ENCODE measurements at places on chromosomes 7 and 10.

DNA sequence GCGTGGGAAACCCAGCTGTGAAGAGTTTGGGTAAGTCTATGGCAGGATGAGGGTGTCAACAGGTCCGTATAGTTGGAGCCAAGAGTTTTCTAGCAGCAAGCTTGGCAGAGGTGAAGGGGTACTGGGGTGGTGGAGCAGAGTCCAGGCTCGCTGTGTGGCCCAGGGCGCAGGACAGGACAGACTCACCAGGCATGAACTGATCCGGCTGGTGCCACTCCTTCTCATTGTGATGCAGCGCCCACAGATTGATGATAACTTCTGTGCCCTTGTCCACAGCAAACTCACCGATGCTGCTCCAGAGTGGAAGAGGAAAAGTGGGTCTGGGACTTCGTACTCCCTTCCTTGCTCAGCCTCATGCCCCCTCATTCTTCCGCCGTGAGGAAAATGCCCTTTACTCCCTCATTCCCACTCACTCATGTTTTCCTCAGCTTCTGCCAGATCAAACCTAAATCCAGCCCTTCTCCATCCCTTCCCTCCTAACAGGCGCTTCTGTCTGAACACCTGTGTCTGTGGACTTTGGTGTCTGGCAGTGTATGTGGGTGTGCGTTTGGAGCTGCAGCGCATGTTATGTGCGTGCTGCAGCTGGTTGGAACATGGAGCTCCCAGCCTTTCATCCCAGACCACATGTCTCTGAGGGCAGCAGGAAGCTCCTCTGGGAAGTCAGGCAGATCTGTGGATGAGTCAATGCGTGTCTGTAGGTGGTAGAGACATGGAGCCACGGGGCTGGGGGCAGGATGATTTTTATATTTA lies 5.7 kb downstream of the CYP17A1 start:
- DNase-seq: no peak

DNA sequence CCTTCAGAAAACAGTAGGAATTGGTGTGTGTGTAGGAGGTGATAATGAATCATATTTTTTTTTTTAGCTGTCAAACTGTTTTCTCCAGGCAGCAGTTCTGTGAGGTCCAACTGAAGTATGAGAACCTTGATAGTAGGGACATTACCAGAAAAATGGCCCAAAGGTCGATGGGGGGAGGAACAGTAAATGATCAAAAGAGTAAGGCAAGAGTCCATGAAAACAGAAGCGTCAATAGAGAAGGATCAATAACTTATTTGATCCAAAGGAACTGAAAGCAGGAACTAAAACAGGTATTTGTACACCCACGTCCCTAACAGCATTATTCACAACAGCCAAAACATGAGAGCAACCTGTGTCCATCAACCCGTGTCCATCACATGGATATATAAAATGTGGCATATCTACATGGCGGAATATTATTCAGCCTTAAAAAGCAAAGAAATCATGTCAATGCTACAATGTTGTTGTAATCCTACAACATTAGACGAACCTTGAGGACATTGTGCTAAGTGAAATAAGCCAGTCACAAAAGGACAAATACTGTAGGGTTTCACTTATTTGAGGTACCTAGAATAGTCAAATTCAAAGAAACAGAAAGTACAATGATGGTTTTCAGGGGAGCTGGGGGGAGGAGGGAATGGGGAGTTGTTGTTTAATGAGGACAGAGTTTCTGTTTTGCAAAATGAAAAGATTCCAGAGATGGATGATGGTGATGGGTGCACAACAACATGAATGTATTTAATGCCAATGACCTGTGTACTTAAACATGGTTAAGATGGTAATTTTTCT lies 214.0 kb upstream of the KLF14 start:
- DNase-seq: no peak

DNA sequence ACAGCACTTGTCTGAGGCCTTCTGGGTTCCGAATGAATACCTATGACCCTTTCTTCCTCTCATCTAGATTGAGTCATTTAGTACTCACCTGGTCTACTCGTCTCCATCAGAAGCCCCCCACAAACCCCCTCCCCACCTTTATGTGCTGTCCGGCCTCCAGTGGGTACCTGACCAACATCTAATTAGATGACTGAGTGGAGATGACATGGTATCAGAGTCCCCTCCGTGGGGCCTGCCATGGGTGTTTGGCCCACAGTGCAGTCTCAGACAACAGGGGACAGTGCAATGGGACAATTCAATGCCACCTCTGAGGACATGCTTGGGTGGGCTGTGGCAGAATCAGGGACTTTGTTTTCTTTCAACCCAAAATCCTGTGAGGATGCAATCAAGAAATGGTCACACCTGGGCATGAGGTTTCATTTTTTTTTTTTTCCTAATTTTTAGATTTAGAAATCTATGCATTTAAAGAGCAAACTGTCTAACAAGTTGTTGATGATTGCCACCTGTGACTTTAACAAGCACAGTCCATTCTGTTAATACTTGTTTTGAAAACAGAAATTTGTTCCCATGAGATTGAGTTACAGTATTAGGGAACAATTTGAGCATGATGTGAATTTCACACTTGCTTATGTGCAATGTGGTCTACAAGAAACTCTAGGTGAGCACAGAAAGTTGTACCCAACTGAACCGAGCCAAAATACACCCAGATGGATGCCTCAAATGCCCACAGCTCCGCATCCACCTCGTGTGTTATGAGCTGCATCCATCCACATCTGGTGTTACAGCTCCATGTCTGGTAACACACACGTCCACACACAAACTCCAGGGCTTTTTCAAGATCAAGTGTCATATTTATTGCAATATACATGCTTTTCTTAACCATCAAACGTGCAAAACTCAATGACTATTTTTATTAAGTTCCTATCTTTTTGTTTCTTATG lies 27.5 kb downstream of the GPRIN2 start:
- no peak for DNase-seq

GRCh38 chr10:43215758-43216455 lies 51.0 kb downstream of the RASGEF1A start:
- no peak for DNase-seq

DNA sequence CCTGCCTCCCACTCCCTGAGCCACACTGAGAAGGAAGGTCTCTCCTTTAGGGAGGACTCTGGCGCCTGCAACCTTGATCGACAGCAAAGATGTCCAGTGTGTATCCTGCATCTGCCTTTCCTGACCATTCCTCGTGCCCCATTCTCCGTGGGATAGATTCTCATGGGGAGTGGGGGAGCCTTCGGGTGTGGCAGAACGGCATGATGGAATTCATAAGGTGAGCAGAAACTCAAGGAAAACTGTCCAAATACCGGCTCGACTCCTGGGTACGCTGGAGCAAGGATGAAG lies 636 bp upstream of the RARRES2 start:
- DNase-seq: no peak

- DNase-seq: no peak
Observed at GRCh38 chr7:35728412-35729060, 33.6 kb upstream of the HERPUD2 start.

DNA sequence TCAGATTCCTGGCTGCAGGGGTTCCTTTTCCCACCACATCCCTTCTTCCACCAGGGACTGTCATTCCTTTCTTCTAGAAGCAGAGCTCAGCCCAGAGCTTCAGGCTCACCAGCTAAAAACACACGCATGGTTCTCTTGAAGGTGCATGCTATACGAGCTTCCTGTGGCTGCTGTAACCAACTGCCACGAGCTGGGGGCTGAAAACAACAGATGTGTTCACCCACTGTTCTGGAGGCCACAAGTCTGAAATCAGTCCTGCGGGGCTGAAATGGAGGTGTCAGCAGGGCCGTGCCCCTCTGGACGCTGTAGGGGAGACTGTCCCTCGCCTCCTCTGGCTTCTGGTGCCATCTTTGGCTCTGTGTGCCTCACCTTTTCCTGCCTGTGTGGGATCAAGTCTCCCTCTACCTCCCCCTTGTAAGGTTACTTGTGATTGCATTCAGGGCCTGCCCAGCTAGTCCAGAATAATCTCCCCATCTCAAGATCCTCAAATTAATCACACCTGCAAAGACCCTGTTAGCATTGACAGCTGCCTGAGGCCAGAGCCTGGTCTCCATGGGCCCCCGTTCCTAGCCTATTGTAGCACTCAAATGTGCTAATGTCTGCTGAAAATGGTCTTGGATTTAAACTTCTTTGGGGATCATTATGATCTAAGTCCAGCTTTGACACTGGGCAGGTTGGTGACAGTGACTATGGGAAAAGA lies 13.7 kb downstream of the RAB19 start:
- DNase-seq: no peak

DNA sequence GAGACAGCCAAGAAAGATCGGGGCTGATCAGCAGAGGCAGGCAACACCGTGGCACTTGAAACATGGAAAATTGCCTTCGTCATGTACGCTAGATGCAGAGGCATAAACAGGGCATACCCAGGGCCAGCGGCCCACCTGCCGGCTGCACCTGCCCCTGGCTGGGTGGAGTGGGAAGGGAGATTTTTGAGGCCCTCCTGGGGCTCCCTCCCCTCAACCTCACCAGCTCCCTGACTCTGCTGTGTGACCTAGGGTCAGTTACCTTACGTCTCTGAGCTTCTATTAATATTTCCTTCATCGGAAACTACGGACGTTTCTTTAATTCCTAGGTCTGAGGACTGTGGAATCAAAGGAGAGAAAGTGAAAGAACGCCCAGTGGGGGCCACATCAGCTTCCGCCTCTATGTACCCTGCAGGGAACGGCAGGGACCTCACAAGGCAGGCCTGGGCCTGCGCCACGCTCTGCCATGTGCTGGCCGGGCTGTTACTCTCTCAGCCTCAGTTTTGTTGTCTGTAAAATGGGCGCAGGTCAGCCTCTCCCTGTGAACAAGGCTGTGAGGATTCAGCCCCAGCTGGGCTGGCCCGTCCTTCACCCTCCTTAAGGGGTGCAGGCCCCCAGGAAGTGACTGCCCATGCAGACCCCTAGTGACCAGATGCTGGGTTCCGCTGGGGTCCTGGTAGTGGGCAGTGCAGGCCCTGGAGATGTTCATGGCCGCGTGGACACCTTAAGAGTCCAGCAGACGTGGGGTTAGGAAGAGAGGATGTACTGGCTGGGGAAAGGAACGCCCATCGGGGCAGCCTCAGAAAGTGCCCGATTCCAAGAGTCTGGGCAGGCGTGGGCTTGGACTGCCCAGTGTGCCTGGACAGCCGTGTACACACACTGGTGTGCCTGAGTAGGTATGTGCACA lies 22.7 kb downstream of the ELFN1 start:
- DNase-seq: no peak

- no peak for DNase-seq
Observed at GRCh38 chr10:110324201-110324804, 19.6 kb upstream of the SMNDC1 start.

GRCh38 chr10:127600479-127600878 lies 51.4 kb downstream of the NPS start:
- DNase-seq: no peak

- no peak for DNase-seq
Observed at GRCh38 chr10:22704471-22704911, 9.9 kb downstream of the PIP4K2A start.

- DNase-seq: no peak
Observed at GRCh38 chr10:122441961-122442360, 12.5 kb upstream of the ARMS2 start.

DNA sequence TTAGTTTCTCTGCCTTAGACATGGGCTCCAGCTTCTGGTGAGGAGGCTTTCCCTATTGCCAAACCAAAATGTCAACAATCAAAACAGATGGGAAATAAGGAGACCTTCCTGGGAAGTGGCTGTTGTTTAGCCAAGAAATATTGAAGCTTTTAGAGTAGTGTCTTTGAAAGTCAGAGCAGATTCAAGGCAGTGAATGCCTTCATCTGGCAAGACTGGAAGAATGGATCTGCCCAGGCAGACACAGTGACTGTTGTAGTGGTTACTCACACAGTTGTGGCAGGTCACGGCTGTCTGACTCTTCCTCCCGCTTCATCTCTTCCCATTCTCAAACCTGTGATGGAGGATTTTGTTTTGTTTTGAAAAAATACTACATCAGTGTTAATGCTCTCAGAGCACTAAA lies 154.1 kb upstream of the ADO start:
- no peak for DNase-seq

- no peak for DNase-seq
Observed at GRCh38 chr7:51316262-51316665, 345 bp downstream of the COBL start.

DNA sequence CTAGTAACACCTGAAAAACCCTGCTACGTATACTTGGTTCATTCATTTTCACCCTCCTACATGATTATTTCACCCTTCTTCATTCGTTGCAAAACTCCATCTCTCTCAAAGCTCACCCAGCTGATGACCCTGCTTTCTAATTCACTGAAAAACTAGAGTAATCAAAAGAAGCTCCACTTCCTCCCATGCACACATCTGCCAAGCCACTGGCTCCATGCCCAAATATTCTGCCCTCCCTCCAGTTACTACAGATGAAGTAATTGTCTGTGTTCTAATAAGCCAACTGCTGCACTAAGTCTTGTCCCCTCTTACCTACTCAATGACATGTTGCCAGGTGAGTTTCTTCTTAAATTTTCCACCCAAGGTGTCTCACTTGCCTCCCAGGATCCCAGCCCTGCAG lies 96.9 kb upstream of the CCDC71L start:
- no peak for DNase-seq

GRCh38 chr7:42070068-42070467 lies 166.9 kb downstream of the GLI3 start:
- no peak for DNase-seq

DNA sequence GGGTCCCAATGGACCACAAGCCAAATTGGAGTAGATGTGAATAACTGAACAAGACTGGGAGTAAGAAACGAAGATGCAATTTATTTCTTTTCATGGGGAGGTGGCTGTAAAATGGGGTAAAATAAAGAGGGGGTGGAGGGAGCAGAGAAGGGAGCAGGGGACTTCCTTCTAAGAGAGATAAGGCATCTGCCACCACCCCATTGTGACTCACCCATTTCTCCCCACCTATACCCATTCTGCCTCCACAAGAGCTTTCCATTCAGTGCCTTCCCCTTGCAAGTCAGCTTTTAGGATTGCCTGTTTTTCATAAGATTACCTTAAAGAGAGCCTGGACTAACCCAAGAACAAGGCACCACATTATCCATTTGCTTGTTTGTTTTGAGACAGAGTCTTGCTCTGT lies 87.1 kb upstream of the PAX2 start:
- no peak for DNase-seq

- no peak for DNase-seq
Observed at GRCh38 chr7:123355576-123356190, 155.9 kb upstream of the SLC13A1 start.

GRCh38 chr10:61852261-61852660 lies 49.2 kb upstream of the ARID5B start:
- no peak for DNase-seq

DNA sequence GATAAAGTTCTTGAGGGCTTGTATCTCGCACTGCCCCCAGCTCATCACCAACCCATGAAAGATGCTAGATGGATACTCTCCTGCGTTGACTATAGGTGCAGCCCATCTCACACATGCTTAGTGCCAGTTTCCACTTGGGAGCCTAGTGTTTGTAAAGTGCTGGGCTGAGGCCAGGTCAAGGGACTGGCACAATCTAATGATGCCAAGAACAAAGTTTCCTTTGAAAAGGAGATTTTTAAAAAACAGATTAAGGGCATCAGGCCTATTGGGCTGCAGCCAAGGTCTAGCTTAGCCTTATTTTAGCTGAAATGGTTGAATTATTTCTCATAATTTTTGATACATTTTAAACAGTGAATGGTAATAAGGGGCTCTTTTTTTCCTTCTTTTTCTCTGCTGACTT lies 259.0 kb downstream of the ADRA2A start:
- no peak for DNase-seq

- peak; percentile 9 for DNase-seq
Observed at GRCh38 chr7:1807821-1808600, 137.9 kb downstream of the ELFN1 start.

- DNase-seq: no peak
Observed at GRCh38 chr10:130545122-130545521, 408.9 kb downstream of the GLRX3 start.

- no peak for DNase-seq
Observed at GRCh38 chr10:20806487-20806886, 90.6 kb downstream of the NEBL start.

GRCh38 chr10:132054564-132054963 lies 11.2 kb upstream of the JAKMIP3 start:
- DNase-seq: no peak

Data from activated CD4-positive, alpha-beta memory T cell treated with anti-CD3 and anti-CD28 coated beads, Interleukin-2, amount 10 ng/mL, durations not matched to agents 7 days and 5 days (primary cell).